ENCODE measurements at places on chromosomes 7 and 10.

GRCh38 chr10:44198780-44199097, 186.2 kb downstream of the CXCL12 start:
- no peak for DNase-seq

DNA sequence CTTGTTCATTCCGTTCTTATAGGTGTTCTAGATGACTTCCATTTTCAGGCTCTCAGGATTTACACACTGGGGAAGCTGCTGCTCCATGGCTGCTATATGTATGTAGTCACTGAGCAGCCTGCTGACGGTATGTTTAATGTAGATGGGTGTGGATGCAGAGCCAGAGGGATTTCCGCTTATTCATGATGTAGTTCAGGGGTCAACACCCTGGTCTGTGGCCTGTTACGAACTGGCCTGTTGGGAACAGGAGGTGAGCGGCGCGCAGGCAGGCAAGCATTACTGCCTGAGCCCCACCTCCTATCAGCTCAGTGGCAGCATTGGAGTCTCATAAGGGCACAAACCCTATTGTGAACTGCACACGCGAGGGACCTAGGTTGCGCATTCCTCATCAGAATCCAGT, 33.9 kb downstream of the DNAJB6 start:
- no peak for DNase-seq

GRCh38 chr10:126127481-126128029, 231.2 kb downstream of the FANK1 start:
- no peak for DNase-seq

- DNase-seq: no peak
Measured at GRCh38 chr10:75654772-75655171, 223.3 kb downstream of the LRMDA start.

GRCh38 chr7:33287738-33288137, 158.4 kb downstream of the BBS9 start:
- no peak for DNase-seq

GRCh38 chr7:16891338-16891737, 9.6 kb upstream of the AGR3 start:
- DNase-seq: no peak

DNA sequence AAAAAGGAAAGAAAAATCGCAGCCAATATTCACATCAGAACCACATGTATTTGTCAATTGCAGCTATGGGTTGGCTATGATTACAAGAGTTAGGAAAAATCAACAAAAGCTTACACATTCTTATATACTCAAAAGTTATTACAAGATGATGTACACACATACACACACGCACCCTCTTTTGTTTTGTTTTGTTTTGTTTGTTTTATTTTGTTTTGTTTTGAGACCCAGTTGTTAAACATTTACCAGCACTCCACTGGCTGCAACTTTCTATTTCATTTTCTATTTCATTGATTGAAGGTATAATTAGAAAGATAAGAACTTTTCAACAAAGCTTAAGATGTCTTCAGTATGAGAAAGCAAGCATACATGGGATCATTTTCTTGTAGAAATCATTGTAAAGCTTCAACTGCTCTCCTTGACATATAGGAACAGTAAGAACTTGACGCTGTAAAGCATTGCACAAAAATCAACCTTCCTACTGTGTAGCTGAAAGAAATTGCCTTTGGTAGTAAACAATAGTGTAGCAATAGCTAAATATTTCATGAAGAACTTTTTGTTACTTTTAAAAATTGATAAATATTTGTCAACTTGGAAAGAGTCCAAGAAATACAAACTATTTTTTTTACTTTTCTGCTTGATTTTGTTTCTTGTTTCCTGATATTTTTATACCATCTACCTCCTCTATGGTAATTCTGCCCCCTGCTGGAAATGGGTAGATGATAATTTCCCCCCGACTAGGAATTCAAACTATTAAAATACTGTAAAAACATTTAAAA, 205.9 kb downstream of the MBL2 start:
- DNase-seq: no peak

DNA sequence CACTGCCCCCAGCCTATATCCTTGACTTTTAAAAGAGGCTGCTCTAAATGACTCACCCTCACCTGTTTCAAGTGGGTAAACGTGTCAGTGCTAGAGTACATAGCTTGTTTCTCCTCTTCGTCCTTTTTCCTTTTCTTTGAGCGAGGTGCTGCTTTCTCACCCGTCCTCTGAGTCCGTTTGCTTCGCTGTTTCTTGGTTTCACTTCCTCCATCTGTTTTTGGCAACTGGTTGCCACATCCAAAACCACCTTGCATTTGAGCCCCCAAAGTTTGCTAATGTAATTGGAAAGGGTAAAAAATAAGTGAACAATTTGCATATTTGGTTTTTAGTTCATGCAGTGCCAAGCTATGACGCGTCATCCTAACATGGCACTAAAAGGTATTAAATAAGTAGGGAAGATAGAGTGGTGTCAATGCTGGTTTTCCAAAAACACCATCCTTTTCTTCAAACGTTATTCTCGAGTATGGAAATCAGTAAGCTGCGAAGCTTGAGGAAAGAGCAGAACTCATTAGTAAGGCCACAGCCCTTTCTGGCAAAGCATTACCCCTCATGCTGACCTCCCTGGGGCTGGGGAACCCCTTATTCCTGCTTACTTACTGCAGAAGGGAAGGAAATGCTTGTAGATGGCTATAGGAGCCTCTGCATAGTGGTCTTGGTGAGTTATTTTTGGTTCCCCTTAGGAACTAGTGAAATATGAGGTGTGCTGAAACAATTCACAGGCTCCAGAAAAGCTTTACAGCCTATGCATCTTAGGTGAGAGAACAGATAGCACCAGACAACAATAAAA, 133.5 kb downstream of the GALNT11 start:
- DNase-seq: no peak

GRCh38 chr10:89214566-89215165, 7.5 kb upstream of the CH25H start:
- DNase-seq: no peak

- DNase-seq: no peak
Measured at GRCh38 chr10:120473593-120473992, 16.6 kb downstream of the PLPP4 start.

- no peak for DNase-seq
Measured at GRCh38 chr10:97263971-97264370, 28.5 kb downstream of the ARHGAP19 start.

DNA sequence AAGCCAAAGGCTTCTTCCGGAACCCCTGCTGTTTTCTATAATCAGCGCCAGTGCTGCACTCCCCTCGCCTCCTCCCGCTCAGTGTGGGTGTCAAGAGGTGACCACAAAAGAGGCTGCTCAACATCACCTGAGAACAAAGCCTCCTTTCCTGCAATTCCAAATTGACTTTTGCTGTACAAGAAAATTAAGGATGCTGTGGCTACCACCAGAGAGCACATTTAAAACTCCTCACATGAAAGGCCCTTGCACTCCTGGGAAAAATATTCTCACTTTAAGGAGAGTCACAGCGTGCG, 96.4 kb downstream of the HIPK2 start:
- no peak for DNase-seq

- DNase-seq: no peak
Measured at GRCh38 chr7:128204455-128204854, 36.6 kb upstream of the LEP start.

- no peak for DNase-seq
Measured at GRCh38 chr10:48655411-48656240, 29.0 kb upstream of the WDFY4 start.

DNA sequence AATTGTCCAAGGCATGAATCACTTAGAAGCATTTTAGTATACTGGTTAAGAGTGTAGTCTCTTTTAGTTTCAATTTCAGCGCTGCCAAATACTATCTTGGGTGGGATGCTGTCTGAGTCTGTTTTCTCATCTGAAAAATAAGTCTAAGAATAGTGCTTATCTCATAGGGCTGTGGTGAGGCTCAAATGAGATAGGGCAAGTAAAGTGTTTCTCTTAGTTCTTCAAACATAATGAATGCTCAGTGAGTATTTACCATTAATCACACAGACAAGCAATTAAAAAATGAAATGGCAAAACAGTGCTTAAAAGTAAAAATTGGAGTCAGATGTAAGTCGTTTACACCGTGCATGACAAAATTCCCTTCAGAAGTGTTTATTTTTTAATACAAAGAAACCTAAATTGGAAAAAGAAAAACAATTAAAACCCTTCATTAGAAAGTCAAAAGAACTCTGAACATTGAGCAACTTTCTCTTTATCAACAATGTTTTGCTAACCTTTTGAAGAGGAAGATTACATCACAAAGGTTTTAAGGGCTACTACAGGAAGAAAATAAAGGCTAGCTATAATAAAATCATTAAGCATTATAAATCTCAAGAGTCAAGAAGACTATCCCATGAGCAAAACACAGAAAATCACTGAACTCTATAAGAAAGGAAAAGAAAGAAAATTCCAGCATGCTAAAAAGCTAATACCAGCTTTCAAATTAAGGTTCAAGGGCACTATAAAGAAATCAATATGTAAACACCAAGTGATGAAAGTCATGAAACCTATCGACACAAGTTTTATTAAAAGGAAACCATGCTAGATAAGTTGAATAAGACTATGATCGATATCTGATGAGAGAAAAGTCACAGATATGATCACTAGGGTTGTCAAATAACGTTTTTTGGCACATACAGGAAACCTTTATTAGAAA, 45.6 kb upstream of the C1GALT1 start:
- no peak for DNase-seq

- DNase-seq: no peak
Measured at GRCh38 chr7:134459981-134460380, 1.1 kb upstream of the AKR1B1 start.

GRCh38 chr10:22599636-22600228, 114.6 kb downstream of the PIP4K2A start:
- no peak for DNase-seq

DNA sequence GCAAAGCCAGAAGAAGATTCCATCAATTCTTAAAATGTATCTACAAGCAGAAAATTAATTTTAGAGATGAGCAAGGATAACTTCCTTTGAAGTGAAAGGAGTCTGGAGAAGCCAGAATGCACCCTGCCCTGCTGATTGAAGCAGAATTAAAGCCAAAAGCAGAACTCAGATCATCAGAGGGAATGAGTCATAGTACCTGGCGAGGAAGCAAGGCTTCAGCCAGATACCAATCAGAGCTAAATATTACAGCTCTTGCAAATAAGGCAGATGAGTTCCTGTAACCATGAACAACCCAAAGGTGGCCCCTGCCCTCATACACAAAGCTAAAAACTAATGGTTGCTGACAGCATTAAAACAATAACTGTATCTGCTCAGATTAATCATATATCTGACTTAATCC, 10.4 kb downstream of the HTR7 start:
- no peak for DNase-seq

- no peak for DNase-seq
Measured at GRCh38 chr7:107233174-107233573, 64.4 kb downstream of the HBP1 start.

DNA sequence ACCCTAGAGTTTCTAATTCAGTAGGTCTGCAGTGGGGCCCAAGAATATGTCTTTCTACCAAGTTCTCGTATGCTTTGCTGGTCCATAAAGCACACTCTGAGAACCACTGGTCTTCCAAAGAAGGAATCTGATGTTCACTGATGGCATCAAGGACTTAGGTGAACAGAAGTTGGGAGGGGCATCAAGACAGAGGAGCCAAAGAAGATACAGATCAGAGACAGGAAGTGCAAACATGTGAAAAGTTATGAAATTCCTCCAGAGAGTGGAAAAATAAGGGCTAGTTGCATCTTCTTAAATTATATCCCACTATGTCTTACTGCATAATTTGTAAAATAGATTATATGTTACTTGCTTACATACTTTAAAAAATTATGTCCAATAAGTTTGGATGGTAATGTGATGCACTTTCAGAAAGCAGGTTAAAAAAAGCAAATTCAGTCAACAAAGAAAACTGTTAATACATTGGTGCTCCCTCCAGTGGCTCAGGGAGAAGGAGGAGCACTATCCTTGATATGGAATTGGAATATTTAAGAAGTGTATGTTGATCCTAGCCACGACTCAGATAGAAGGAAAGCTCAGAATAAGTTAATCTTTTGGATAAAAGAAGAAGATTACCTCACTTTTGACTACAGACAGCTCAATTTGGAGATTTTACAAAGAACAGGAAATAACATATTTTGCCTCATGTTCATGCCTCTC, 35.8 kb downstream of the CREB3L2 start:
- DNase-seq: no peak

- no peak for DNase-seq
Measured at GRCh38 chr7:27210441-27211083, 10.7 kb upstream of the HOXA13 start.

DNA sequence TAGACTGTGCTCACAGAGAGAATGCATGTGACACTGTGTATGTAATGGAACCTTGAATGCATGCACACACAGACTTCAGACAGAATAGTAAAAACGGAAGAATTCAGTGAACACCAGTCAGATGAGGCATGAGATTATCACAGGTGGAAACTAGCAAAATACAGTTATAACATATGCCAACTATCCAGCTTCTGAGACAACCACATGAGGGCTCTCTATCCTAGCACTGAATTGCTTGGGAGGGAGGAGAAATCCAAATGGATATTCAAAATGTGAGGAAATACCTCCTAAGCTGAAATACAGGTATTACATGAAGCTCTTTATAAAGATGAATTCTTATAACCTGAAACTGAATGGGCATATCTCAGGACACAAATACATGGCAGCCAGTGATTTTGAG, 30.6 kb downstream of the GARS1 start:
- no peak for DNase-seq

- no peak for DNase-seq
Measured at GRCh38 chr7:46150721-46151120, 229.6 kb upstream of the IGFBP3 start.

DNA sequence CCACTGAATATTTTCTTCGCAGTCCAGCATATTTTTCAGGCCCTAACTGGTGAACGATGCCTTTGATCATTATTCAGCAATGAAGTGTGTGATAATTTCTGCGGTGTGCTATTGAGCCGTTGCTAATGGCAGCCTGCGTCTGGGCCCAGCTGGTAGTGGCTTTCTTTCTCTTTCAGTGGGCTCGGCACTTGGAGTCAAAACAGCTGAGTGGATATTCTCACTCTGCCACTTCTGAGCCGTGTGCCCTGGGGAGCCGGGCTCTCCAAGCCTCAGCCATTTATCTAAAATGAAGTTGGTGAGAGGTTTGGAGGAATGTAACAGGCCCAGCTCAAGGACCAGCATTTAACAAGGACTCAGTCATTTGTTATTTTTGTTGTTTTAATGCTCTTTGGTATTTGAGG, 87.5 kb upstream of the IFRD1 start:
- no peak for DNase-seq

DNA sequence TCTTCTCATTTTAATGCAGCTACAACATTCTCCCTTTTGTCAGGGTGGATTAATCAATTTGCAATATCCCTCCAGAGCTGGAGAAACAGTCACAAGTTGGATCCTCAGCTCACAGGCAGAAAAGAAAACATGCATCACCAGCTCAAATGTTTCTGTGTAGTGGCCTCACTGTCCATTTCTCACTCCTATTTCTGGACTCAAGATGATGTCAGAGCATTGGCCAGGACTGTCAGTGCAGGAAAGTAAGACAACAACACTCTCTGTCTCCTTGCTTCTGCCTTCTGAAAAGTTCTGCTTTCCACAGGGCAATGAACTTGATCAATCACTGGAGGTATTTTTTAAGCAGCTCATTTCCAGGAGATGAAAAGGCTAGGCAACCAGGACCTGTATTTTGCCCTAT, 8.2 kb upstream of the SVIL start:
- no peak for DNase-seq

GRCh38 chr7:74473116-74473515, 19.4 kb downstream of the GTF2IRD1 start:
- no peak for DNase-seq
